ENCODE measurements at places on chromosomes 16 and 17.

GRCh38 chr17:72816406-72816805 lies 276.1 kb downstream of the SLC39A11 start:
- no peak for DNase-seq

DNA sequence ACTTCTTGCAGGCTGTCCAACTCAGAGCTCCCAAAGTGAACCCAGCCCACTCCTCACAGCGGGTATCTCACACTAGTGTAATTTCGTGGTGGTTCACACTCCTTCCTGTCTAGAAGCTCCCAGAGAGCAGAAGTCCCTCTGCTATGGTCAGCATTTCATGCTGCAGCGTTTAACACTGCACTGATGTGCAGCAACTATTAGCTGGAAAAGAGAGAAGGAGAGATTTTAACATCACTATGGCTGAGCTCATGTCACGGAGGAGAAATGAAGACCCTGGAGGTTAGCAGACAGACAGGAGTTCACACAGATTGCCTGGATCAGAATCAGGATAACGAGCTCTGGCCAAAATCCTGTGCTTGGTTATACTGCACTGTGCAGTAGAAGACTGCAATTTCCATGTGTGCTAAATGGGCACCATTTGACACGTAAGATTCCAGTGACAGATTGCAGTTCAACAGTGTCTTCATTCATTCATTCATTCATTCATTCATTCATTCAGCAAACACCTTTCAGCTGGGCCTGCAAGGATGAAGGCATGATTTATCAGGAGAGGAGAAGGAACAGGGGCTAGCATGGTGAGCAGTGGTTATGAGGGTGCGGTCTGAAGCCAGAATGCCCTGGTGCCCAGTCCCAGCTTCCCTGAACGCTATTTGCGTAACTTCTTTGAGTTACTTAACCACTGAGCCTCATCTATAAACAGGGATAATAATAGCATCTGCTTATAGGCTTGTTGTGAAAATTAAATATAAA lies 5.3 kb upstream of the CCL1 start:
- no peak for DNase-seq

GRCh38 chr16:19168371-19169081 lies 486 bp downstream of the SYT17 start:
- no peak for DNase-seq

- DNase-seq, result no peak
Measured at GRCh38 chr17:9431620-9432019, 144.0 kb downstream of the STX8 start.

- DNase-seq, result no peak
Measured at GRCh38 chr17:12342161-12342560, 321.5 kb downstream of the MAP2K4 start.

Measured in stimulated activated CD8-positive, alpha-beta memory T cell treated with anti-CD3 and anti-CD28 coated beads, Interleukin-4, amount 100 ng/mL, for 4 hours (primary cell).